Stimulated activated effector memory CD8-positive, alpha-beta T cell treated with anti-CD3 and anti-CD28 coated beads, Interleukin-12 subunit alpha, Interleukin-12 subunit beta, amount 100 ng/mL, for 72 hours (primary cell): ENCODE measurements at places on chromosomes 5 and 9.
A peak's percentile ranks its signal among the peaks of the same experiment; 100 is the strongest.

DNA sequence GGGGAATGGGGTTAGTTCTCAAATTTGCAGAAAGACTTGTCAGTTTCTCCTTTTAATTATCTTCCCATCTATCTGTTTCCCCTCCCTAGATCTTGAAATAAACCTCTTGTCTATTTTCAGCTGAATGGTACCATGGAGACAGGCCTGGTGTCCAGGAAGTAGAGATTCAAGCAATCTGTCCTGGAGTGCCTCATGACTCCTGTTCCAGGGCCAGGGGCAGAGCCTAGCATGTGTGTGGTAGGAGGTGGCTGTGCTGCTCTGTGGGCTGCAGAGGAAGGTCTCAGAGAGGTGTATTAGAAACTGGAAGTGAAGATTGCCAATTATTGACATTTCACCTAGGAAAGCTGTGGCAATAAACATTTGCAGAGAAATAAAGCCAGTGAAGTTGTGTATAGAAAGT, 175.8 kb upstream of the ATP10B start:
- DNase-seq: no peak

- no peak for DNase-seq
These were observed 24.2 kb upstream of the STOM start for GRCh38 chr9:121394292-121394691.

GRCh38 chr5:131182839-131183238, 12.1 kb downstream of the LYRM7 start:
- DNase-seq: no peak

GRCh38 chr5:24491490-24491889, 153.3 kb downstream of the CDH10 start:
- DNase-seq: no peak

GRCh38 chr5:66742083-66742895, 146.1 kb downstream of the MAST4 start:
- no peak for DNase-seq

GRCh38 chr5:127844581-127845021, 141.4 kb downstream of the CCDC192 start:
- DNase-seq: no peak

GRCh38 chr9:105678163-105678562, 15.9 kb downstream of the TAL2 start:
- DNase-seq: no peak

- no peak for DNase-seq
These were observed 412.7 kb downstream of the ACTL7B start for GRCh38 chr9:108443019-108443633.

DNA sequence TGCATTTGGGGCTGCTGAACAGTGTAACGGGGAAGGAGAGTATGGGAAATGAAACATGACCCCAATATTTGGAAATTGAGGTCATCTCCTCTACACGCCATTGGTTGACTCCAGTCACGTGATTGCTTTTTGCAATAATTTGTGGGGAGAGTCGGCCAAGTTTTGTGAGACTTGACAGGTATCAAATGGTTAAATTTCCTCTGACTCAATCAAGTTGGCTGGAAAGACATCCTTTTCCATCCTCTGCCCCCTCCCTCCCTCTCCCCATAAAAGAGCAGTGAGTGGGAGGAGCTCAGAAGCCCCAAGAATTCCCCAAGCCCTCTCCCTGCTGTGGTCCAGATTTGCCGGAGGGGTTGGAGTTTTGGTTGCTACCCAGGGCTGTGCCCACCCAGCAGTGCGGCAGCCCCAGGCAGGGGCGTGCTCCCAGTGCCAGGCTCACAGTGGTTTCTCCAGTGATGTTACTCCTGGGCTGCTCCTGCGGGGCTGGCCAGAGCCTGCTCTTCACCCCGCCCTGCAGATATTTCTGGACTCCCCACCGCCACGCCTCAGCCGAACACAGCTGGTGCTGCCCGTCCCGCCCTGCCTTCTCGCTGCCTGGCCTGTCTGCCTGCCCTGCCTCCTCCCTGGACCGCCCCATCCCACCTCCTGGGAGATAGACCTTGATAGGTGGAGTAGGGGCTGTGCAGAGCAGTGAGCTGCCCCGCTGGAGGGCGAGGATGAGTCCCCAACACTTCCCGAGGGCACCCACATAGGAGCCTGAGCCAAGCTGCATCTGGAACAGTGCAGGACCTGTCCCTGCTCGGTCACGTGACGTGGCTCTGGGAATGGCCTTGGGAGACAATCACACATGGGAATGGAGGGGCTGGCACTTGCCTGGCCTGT, 3.4 kb downstream of the COL5A1 start:
- DNase-seq: no peak

- DNase-seq: no peak
These were observed 128.7 kb downstream of the SLC12A2 start for GRCh38 chr5:128212191-128212806.

DNA sequence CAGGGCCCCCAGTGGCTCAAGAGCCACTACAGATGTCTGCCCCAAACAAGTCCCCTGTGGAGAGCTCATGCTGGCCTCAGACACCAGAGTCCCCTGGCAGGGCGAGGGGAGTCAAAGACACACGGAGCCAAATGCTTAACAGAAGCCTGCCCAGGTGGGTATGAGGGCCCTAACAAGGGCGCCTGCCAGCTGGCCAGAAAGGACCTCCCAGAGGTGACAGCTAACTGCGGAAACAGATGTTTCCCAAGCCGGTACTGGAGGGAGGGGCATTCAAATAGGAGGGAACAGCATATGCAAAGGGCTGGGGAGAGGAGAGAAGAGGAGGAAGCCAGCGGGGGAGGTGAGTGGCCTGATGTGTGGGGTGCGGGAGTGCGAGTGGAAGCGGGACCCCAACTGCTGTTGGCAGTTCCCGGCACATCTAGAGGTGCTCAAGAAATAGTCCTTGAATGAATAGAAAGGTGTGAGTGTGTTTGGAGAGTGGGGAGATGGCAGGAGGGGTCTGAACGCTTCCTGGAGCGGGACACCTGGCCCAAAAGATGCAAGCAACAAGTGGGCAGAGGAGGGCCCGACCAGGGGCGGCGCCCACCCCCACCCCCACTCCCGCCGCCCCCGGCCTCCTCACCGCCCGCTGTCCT, 824 bp downstream of the MXD3 start:
- peak; percentile 71 for DNase-seq

GRCh38 chr9:121510766-121511550, 11.3 kb upstream of the GGTA1 start:
- DNase-seq: no peak

DNA sequence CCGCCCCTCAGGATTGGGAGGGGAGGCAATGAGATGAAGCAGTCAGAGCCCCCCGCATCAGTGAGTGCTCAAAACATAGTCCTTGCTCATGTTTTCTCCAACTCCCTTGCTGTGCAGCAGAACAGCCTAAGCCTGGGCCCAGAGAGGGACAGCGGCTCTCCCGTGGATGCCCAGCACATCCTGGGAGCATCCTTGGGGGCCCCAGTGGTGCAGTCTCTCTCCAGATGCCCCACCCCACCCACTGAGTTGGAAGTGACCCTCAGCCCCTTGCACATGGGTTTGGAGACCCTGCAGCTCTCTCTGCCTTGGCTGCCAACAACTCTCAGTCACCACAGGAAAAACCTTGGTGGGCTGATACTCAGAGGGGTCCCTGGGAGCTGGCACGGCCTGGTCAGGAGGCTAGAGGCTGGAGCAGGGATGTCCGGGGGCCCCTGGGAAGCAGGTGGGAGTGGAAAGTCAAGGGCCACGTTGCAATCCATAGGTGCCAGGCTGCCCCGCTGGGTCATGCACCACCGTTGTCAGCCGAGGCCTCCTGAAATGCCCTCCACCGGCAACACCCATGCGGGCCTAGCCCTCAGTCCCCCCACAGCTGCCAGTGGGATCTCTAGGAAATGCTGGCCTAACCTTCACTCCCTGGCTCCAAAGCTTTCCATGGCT, 242.5 kb downstream of the PBX3 start:
- no peak for DNase-seq

DNA sequence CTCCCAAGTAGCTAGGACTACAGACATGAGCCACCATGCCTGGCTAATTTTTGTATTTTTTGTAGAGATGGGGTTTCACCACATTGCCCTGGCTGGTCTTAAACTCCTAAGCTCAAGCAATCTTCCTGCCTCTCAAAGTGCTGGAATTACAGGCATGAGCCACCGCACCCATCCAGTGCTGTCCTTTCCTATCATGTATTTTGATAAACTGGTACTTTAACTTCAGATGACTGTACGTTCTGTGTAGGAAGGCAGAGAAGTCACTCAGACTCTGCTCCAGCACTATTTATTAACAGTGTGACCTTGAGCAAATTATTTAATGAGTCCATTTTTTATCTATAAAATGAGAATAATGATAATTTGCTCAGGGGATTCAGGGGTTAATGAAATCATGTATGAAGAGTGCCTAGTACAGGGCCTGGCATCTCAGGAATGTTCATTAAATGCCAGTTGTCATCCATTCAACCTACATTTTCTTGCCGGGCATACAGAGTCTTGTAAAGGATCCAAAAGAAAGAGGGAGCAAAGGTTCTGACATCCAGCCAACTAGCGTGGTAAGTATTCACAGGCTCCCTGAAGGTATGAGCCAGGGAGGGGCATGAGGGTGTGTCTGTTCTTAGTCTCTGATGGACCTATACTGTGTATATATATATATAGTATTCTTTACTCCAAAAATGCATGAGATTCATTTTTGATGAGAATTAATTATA, 201.9 kb downstream of the PBX3 start:
- no peak for DNase-seq

DNA sequence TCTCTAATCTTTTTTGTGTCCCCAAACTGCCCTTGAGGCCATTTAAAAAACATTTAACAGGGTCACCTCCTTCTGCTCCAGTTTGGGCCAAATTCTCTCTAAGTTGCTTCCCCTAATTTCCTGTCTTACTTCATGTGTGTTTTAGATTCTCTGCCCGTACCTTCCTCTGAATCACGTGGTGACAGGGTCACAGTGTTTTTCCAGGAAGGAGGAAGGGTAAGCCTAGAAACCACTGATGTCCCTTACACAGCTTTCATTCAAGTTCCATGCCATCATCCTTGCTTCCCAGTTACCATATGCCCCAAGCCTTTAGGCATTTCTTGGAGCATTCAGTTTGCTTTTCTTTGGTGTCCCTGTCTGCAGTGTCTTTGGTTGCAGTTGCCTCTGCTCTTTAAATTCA, 42.4 kb upstream of the MACIR start:
- DNase-seq: no peak

GRCh38 chr9:122207096-122207495, 21.7 kb downstream of the LHX6 start:
- no peak for DNase-seq

GRCh38 chr9:4177970-4178758, 121.7 kb downstream of the GLIS3 start:
- DNase-seq: no peak

- no peak for DNase-seq
These were observed 439.6 kb downstream of the CSNK1G3 start for GRCh38 chr5:123951582-123951977.

GRCh38 chr5:131974622-131974955, 29.1 kb upstream of the MEIKIN start:
- no peak for DNase-seq

DNA sequence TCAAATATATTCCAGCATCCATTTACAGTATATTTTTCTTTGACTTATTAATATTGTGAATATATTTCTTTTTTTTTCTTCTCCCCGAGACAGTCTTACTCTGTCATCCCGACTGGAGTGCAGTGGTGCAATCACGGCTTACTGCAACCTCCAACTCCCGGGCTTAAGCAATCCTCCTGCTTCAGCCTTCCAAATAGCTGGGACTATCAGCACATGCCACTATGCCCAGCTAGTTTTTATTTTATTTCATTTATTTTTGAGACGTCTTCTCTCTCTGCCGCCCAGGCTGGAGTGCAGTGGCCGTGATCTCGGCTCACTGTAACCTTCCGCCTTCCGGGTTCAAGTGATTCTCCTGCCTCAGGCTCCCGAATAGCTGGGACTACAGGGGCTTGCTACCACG, 7.4 kb upstream of the GLIPR2 start:
- DNase-seq: no peak

DNA sequence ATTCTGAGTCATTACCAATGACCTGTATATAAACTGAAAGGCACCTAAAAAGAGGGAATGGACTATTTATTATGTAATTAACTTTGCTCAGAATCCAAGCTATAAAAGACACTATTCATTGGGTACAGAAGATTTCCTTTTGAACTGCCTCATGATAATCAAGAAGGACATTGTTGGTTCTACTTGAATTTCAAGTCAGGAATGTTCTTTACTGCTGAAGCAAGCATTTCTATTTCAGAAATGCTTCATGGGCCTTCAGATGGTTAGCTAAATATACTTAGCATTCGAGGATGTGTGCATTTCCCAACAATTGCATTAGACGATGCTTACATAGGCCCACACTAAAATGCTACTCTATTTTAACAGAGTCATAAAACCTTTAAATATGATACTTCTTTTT, 658.2 kb upstream of the DMAC1 start:
- DNase-seq: no peak

GRCh38 chr9:107293543-107294085, 10.5 kb downstream of the RAD23B start:
- no peak for DNase-seq

DNA sequence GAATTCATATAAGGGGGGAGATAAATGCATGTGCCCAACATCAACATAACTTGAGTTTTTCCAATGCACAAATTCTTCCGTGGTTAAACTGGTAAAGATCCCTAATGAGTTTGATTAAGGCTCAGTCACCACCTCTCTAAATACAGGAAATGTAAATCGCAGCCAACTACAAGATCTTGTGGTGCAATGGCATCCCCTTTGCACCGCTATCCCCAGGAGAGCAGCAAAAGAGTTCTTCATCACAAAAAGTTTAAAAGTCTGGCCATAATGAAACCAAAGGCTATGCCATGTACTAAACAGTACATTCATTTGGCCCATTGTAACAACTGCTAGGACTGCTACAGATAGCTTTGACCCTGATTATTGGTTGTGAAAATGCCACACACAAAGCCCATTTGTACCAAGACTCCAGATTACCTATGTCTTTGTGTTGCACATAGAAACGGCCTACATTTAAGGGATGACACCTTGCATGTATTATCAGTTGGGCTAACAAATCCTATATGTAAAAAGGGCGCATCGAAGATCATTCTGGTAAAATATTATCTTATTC, 44.5 kb downstream of the ZNF608 start:
- no peak for DNase-seq
